NCI-H526 (cell line): ENCODE measurements at places on chromosomes 16 and 17.

DNA sequence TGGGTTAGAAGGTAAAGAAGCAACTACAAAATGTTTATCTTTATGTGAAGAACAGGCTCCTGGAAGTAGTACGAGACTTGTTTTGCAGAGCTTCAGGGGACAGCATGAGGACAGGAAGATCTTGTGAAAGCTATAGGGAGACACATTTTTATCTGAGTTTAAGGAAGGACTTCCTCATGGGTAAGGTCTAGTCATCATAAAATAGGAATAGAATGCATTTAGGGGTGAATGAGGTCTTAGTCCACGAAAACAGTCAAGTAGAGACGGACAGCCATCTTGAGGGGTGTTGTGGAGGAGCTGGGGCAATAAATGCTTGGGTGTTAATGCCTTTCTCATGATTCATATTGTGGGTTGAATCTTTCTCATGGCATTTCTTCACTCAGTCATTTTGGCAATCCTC, 24.3 kb downstream of the KCNJ16 start:
- DNase-seq: no peak

GRCh38 chr17:830950-831349, 48.8 kb downstream of the MRM3 start:
- DNase-seq: no peak

DNA sequence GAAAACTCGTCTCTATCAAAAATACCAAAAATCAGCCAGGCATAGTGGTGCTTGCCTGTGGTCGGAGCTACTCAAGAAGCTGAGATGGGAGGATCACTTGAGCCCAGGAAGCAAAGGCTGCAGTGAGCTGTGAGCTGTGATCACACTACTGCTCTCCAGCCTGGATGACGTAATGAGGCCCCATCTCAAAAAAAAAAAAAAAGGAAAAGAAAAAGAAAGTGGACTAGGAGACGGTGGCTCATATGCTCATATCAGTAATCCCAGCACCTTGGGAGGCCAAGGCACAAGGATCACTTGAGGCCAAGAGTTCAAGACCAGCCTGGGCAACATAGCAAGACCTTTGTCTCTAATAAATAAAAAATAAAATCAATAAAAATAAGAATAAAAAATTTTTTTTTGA, 8.8 kb upstream of the SUMO2 start:
- DNase-seq: no peak

- DNase-seq: peak; percentile 33
Observed at GRCh38 chr16:10850478-10850850, 26.5 kb upstream of the CIITA start.

DNA sequence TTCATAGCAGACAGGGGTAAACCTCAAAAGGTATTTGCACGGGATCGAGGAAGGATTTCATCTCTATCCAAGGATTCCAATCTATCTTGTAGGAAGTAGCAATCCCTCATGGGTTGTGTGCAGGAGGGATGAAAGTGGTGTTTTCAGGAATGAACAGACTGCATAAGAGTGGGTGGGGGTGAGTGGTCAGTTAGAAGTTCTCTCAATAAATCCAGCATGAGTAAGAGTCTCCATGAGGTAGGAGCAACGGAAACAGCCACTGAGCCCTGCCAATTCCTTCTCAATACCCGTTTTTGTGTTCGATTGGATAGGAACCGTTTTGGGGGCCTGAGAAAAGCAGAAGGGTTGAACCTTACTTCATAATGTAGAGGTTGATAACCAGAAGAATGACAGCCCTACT, 375.6 kb downstream of the SOX9 start:
- DNase-seq: no peak

DNA sequence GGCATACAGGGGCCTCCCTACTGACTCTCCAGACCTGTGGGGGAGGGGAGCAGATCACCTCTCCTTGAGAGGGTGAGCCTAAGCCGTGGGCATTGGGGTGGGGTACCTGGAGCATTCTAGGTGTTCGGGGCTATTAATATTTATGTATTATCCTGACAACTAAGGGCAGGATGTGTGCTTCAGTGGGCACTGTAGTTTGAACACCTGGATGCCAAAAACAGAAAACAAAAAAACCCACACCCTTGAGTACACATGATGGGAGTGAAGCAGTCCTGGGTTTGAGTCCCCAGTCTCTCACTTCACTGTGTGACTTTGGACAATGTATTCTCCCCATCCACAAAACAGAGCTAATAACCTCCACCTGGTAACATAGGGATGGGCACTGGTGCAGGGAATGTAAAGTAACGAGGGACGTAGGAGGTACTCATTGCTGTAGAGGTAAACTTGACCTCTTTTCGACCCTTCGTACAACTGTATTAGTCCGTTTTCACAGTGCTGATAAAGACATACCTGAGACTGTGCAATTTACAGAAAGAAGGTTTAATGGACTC, 257.8 kb downstream of the CPPED1 start:
- DNase-seq: no peak

DNA sequence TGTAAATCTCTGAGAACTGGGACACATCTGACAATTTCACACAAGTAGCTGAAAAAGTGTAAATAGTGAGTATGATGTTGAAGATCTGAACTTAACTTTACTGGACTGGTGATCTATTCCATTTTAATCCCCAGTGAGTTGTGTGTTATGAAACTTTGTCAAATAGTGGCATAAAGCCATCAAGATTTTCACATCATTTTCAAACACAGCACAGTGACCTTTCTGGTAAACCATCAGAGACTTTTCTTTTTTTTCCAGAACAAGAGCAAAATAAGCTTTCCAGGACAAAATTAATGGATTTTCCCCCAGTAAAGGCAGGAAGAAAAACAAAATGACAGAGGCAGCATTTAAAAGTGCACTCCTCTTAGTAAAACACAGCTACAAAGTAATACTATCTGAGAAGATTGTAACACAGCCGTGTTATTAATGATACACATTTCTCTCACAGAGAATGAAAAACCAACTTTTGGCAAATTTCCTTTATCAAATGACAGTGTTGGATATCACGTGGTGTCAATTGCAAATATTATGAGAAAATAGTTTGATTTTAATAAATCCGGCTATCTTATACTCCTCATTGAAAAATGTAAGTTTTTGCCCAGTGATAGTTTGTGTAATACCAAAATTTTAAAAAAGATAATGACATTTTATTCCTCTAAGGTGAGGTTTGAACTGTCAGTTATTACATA, 16.8 kb upstream of the COL1A1 start:
- DNase-seq: no peak

DNA sequence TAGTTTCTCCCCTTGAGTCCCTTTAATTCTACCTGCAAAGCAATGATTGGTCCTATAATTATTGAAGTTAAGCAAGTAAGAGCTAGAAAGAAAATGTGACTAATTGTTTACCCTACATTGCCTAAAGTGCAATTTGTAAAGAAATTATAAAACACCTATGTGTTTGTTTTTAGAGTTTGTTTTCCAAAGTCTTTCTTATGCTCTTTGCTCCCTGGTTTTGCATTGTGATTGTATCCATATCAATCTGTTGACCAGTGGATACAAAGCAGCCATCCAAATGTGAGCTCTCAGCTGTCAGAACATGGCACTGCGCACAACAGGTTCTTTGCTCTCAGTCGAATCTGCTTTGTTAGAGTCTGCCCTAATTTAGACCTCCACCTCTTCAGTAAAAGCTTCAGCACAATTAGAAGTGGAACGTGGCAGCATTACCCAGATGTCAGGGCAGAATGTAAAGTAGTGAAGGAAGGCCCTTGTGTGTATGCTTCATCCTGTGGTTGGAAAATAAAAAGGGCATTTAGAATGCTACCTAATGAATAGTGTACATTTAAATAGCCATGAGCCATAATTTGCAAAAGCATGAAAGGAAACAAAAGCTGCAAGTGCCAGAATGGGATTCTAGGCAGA, 70.5 kb downstream of the AATF start:
- DNase-seq: peak; percentile 64

- no peak for DNase-seq
Observed at GRCh38 chr16:27108051-27108770, 41.5 kb downstream of the C16orf82 start.

- DNase-seq: no peak
Observed at GRCh38 chr16:68367891-68368290, 57.1 kb downstream of the PRMT7 start.

DNA sequence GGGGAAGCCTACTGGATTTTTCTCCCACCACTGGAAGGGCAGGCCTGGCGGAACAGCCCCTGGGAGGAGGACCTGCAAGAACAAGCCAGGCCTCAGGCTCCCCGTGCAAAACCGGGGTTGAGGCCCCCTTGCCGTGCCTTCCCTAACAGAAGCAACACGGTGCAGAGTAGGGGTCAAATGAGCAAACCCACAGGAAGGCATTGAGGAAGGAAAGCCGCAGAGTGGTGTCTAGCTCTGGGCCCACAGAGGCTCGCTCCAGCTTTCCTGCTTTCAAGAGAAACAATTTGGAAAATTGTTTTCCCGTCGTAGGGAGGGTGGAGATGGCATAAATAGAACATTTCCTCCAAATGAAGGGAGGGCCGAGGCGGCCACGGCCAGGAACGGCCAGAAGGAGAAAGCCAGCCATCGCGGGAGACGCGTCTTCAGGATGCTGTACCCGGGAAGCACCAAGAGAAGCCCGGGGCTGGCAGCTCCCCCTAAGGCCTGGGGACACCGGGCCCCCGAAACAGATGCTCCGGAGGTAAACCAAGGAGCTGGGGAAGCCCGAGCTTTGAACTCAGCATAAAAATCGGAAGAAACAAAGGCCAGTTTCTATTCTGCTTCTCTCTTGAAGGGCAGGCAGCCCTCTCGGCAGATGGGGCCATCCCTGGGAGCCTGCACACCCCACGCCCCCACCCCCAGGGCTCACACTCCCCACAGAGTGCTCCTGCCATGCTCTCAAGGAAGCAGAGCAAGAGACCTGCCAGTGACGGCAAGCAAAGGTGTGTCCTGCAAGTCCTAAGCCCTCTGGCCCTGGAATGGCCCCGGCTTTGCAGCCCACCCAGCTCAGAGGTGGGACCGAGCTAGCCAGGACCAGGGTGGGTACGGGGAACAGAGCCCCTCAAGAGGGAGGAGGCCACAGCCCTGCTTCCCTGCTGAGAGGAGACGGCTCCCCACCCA, 92.0 kb downstream of the RBFOX3 start:
- no peak for DNase-seq

DNA sequence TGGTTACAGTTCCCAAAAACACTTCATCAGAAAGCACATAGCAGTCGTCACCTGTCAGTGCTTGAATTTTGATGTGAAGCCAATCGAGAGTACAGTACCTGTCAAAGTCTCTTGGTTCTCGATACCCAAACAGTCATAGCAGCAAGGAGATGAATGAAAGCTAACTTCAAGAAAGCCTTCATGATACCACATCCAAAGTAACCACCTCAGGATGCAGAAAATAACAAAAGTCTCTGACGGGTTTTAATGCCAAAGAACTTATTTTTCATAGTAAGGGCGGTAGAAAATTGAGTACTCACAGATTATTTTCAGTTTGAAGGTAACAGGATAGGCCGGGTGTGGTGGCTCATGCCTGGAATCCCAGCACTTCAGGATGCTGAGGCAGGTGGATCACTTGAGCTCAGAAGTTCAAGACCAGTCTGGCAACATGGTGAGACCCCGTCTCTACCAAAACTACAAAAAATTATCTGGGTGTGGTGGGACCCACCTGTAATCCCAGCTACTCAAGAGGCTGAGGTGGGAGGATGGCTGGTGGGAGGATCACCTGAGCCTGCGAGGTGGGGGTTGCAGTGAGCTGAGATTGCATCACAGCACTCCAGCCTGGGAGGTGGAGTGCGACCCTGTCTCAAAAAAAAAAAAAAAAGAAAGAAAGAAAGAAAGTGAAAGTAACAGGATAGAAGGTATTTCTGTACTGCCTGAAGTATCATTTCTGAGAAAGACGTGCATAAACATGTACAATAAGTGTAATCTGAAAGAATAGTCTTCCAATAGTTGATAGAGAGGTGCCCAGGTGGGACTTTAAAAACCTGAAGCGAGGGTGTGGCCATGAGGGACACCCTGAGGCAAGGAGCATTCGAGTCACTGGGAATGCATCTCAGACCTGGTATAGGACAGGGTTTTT, 15.4 kb downstream of the MFSD11 start:
- DNase-seq: no peak

GRCh38 chr16:31201582-31202413, 762 bp downstream of the PYCARD start:
- DNase-seq: no peak

DNA sequence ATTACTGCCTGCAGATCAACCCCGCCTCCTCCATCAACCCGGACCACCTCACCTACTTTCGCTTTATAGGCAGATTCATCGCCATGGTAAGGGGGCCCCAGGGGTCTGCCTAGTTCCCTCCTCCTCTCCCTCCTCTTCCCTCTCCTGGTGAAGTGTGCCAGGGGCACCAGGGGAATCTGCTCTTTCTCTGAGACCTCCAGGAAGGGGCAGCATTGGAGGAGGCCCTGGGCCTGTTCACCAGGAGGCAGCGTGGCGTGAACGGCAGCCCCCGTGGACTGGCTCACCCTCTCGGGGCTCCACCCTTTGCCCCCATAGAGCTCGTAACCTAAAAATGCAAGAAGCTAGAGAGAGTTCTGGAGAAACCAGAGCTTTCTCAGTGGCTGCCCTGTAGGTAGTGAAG, 17.1 kb upstream of the CLEC18A start:
- DNase-seq: no peak

GRCh38 chr17:35731917-35732805, 722 bp downstream of the RASL10B start:
- DNase-seq: no peak

- peak; percentile 59 for DNase-seq
Observed at GRCh38 chr17:82231562-82232321, 2.9 kb downstream of the SLC16A3 start.

GRCh38 chr17:80979547-80980378, 11.9 kb upstream of the CHMP6 start:
- no peak for DNase-seq

DNA sequence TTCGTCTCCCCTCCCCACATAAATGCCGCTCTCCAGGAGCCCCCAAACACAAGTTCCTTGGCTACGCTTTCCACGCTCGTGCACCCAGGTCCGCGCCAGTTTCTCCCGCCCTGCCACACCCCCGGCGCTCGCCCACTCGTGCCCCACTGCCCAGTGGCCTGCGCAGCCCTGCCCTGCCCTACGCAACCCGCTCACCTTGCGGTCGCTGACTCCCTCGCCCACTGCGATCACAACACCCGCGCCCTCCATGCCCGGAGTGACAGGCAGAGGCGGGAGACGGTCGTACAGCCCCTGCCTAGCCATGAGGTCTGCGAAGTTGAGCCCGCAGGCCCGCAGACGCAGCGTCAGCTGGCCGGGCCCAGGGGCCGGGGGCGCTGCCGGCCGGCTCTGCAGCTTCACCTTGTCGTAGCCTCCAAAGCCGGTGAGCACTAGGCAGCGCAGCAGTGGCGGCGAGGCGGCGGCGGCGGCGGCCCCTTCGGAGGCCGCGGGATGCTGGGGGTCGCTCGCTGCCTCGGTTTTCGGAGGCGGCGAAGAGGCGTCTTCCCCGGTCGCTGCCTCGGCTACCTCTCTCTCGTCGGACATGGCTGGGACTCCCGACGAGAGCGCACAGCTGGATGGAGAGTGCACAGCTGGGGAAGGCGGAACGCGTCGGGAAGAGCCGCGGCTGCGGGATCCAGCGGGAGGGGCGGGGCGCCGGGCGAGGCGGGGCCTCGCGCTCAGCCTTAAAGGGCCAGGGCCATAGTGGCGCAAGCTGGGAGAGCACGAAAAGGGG, at the start of gene VAT1:
Gene VAT1, minus strand, starts transcription at position 645 of the 772 bp plus-strand sequence. Its CDS starts 63 bp downstream, at position 582.
- DNase-seq: peak; percentile 63

- no peak for DNase-seq
Observed at GRCh38 chr17:6072157-6072556, 2.0 kb downstream of the WSCD1 start.
